Left cardiac atrium (tissue), 4 donors: ENCODE measurements at places on chromosomes 2 and 18. TPM values are rescaled to one million over a fixed set of nuclear protein-coding genes. Genes with fewer than 3 reads are reported as not detected.

LDLRAD4 gene
- 28.9 TPM for total RNA-seq

LCT gene
- not detected for total RNA-seq

BMP10 gene
- total RNA-seq: 36.7 TPM

GKN2 gene
- not detected for total RNA-seq

PTPRM gene
- 75.5 TPM for total RNA-seq

ACOXL gene
- not detected for total RNA-seq

SLC25A52 gene
- total RNA-seq: not detected

UGT1A5 gene
- not detected for total RNA-seq

- no peak for DNase-seq
These were observed 49.4 kb downstream of the POLE4 start for GRCh38 chr2:75007819-75008218.

GRCh38 chr2:57615855-57616556 is 430.6 kb upstream of the VRK2 start:
- no peak for DNase-seq

GRCh38 chr18:21364471-21364870 is 122.4 kb downstream of the GREB1L start:
- DNase-seq: no peak

GRCh38 chr2:173831312-173832229 is 133.6 kb downstream of the SP3 start:
- peak; percentile 65 for DNase-seq

GRCh38 chr18:8433323-8433722 is 175.9 kb upstream of the RAB12 start:
- no peak for DNase-seq

DNA sequence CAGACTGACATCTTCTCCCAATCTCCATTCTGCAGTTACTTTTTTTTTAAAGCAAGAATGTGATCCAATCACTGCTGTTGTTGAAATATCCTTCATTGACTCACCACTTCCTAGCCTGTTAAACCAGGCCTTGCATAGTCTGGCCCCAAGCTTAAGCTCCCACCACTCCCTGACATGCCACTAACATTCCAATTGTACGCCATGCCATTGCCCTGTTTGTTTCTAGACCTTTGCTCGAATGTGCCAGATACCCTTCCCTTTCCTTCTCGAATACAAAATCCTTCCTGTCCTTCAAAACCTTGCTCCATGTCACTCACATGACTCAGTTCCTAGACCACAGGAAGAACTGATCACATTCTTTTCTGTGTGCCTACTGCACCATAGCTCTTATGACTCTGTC is 224.2 kb downstream of the CYRIA start:
- DNase-seq: no peak

DNA sequence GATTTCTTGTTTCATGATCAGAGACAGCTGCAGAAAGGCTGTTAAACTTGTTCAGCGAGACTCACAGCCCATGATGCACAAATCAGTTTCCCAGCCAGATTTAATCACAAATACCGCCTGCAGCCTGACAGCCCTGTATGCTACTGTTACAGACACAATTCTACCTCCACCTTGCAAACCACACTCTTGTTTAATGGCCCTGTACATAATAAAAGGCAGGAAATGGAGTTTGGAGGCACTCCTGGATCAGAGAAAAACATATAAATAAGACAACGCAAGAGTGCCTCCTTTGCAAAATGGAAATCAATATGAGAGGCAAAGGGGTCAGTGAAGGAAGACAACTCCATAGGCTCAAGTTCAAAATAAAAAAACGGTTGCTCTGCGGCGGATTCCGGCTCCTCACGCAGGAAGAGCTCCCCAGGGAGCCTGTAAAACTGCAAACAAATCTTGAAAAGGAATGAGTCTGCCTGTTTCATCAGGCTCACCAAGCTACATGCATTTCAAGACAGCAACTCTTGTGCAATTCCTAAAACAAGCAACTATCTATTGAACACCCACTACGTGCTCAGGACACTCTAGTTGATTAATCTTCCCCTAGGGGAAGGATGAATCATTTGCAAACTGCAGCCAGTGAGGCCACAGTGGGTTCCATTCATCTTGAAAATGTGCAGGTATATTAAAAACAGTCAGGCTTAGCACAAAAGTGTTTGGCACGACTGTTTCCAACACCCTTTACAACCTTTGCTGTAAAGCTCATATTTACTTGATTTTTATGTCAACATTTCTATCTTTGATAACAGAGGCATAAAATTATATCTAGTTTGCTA is 37.5 kb downstream of the TBC1D8 start:
- DNase-seq: no peak

- DNase-seq: peak; percentile 57
These were observed 23.6 kb downstream of the ANKRD44 start for GRCh38 chr2:197286805-197287595.

DNA sequence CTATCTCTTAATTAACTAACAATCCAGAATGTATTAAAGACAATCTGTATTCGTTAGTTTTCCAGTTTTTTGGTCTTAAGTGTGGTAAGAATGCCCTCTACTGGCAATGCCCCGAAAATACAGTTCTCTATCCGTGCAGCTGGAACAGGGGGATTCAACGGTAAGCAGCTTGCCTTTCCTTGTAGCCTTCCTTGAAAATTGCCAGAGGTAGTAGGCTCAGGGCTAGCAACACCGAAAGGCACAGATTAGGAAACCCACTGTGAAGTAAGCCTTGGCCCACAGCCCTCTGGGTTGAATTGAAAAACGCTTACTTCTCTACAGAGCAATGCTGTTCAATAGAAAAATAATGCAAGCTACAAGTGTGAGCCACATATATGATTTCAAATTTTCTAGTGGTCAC is 17.1 kb upstream of the VPS4B start:
- DNase-seq: no peak
